ENCODE measurements at places on chromosomes 7 and 10.
A peak's percentile ranks its signal among the peaks of the same experiment; 100 is the strongest.

- DNase-seq = no peak
These were observed 9.1 kb downstream of the ZMIZ2 start for GRCh38 chr7:44757739-44758138.

- no peak for DNase-seq
These were observed 256.4 kb downstream of the KIAA1217 start for GRCh38 chr10:24465124-24465874.

- no peak for DNase-seq
These were observed 55.1 kb upstream of the PTPN12 start for GRCh38 chr7:77482015-77482414.

DNA sequence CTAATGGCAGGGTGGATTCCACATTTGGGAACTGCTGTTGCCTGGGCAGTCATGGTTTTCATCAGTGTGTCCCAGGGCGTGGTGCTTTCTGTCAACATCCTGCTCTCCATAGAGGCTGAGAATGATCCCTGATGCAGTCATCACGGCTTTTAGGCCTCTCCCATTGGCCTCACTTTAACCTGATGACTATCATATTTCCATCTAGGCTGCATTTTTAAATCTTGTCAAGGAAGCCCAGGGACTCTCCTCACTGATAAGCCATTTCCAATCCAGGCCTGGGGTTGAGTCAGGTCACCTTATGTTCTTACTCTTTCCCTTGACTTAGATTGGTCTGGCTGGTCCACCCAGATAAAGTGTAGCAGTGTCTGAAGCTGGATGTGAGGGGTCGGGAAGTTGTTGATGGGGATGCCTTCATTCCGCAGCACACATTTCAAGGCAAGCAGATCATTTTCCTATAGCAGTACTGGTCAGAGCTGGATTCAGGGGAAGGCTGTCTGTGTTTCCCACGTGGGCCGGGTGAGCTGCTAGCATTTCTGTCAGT is 177.0 kb downstream of the AUTS2 start:
- no peak for DNase-seq

- DNase-seq = no peak
These were observed 90.0 kb downstream of the NRP1 start for GRCh38 chr10:33244354-33244967.

DNA sequence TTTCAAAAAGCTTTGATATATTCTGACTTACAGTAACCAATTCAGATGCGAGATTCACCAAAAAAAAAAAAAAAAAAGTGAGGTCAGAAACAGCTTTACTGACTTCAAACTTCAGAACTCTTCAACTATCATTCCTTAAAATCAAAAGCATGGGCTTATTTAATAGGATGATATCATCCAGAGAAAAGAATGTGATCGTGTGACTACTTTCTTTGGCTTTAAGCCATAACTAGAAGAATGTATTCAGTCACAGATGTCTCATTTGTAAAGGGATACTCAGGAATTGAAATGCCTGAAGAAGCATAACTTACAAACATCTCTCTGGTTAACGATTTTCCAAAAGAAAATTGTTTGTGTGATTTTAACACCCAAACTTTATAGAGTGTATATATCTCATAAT is 11.5 kb downstream of the TPK1 start:
- no peak for DNase-seq

DNA sequence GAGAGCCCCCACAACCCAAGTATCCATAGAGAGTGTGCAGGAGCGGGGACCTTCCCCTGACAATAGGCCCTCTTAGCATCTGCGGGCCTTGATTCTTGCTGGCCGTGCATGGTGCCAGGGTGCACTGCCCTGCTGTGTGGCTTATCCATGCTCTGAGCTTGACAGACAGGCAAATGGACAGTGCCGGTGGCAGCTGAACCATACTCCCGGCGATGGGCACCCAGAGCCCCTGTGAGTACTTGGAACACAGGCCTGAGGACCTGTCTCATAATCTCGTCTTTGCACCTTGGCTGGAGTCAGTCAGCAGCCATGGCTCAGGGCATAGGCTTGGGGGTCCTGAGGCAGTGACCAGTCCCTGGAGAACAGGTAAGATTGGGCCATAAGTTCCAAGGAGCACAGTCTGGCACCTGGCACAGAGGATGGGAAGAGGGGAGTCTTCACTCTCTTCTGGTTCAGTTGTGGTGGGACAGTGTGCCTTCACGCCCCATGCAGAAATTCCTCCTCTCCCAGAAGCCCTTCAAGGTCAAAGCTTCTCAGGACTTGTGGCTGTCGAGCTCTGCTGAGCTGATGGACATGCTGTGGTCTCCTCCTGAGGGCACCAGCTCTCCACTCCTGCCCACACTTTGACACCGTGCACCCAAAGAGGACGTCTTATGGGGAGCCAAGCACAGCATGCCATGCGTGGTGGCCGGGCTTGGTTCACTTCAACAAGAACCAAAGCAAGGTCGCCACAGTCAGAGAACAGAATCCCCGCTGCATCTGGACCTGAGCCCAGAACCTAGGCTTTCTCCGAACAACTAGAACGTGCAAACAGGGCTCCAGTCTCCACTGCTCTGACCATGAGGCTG is 59.4 kb upstream of the CAMK2B start:
- no peak for DNase-seq

GRCh38 chr7:50660040-50660829 is 95.0 kb upstream of the DDC start:
- no peak for DNase-seq

DNA sequence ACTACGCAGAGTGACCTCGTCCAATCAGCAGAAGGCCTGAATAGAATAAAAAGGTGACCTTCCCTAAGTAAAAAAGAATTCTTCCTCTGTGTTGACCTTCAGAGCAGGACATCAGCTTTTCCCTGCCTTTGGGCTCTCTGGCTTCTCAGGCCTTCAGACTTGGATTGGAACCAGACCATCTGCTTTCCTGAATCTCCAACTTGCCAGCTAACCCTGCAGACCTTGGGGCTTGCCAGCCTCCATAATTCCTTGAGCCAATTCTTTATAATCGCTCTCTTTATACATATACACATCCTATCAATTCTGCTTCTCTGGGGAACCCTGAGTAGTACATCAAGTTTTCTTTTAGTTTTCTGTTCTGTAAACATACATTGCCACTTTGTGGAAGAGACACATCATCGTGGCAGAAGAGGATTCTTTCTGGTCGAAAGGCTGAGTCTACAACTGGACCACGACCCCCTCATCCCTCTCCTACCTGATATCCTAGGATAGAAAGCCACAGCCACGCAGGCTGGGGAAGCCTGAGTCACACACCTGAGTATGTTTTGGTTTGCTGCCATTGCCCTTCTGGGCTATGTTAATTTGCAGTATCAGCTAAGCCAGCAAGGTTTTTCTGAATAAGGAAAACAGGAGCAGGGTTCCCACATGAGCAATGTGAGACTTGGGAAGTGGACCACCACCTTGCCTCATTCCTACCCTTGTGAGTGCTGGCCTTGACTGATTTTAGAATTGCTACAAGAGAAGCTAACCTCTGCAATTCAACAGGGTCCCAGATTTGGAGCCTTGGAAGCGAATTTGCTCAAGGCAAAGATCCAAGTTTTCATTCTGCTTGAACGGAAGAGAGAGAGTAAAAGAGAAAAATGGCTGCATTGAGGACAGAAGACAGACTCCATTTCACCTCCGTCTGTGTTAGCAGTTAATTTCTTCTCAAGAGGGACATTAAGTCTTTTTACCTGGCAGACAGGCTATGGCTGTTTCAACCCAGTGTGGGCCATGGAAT is 445.2 kb upstream of the FZD8 start:
- DNase-seq = no peak

DNA sequence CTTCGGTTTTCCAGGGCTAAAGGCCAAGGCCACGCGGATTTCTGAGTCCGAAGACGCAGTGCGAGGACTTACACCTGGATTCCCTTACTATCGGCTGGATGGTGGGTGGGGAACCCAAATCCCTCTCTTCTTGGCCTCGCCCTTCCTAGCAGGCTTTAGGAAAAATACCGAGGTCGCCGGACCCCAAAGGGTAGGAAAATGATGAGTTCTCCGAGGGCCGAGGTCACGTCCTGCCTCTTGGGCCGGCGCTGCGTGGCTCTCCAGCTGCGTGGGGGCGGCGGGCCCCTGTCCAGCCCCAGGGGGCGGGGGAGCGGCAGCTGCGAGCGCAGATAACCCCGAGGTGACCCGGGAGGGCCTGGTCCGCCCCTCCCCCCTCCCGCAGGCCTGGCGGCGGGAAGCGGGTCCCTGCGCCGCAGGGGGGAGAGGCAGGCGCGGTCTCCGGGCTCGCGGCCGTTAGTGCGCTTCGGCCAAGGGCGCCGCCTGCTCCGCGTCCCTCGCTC is 805 bp upstream of the HMX3 start:
- DNase-seq = no peak

GRCh38 chr10:72077275-72077990 is 10.9 kb downstream of the SPOCK2 start:
- no peak for DNase-seq

DNA sequence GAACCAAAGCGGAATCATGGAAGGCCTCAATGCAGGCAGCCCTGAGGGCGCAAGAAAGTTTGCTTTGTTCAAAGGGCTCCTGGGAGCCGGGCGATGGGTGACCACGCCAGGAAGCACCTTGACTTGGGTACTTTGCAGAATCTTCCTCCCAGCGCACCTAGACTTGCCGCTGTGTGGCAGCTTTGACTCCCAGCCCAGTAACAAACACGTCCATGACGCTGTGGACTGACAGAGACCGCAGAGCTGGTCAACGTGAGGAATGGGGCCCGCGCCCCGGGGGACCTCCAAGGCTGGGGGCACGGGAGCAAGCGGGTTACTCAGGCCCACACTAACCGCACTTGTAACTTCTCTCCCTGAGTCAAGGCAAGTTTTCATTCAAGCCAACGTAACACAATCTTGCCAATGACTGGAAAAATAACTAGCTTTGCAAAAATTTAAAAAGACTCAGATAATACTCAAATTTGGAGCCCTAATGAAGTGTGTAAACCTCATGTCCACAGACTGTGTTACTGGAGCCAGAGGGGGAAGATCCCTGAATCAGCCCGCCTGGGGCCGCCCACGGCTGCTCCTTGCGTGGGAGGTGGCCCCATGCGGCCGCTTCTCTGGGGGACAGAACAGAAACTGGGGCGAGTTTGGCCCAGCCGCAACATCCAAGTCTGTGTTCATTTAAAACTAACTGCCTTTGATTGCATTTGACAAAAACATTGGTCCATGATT is 130.8 kb downstream of the DNAJB6 start:
- peak; percentile 14 for DNase-seq

- DNase-seq = no peak
These were observed 415.4 kb downstream of the PLXNA4 start for GRCh38 chr7:132160611-132161532.

DNA sequence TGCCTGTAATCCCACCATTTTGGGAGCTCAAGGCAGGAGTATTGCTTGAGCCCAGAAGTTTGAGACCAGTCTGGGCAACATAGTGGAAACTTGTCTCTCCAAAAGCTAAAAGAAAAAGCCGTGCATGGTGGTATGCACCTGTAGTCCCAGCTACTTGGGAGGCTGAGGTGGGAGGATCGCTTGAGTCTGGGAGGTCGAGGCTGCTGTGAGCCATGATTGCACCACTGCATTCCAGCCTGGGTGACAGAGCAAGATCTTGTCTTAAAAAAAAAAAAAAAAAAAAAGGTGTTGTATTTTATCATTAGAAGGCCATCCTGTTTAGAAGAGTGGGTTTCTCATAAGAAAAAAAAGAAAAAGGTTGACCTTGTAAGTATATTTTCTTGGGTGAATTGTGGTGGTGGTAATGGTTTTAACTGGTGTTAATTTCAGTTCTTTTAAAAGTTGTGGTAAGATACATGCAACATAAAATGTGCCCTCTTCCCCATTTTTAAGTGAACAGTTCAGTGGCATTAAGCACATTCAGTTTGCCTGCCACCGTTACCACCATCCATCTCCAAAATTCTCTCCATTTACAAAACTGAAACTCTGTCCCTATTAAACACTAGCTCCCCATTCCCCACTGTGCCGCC is 34.7 kb downstream of the GRIFIN start:
- DNase-seq = no peak

GRCh38 chr10:99854860-99855259 is 72.4 kb downstream of the ABCC2 start:
- peak; percentile 23 for DNase-seq

GRCh38 chr10:43219848-43220247 is 47.0 kb downstream of the RASGEF1A start:
- no peak for DNase-seq

GRCh38 chr10:44178856-44179255 is 206.0 kb downstream of the CXCL12 start:
- no peak for DNase-seq

GRCh38 chr7:78006063-78006755 is 207.6 kb downstream of the PHTF2 start:
- DNase-seq = no peak

DNA sequence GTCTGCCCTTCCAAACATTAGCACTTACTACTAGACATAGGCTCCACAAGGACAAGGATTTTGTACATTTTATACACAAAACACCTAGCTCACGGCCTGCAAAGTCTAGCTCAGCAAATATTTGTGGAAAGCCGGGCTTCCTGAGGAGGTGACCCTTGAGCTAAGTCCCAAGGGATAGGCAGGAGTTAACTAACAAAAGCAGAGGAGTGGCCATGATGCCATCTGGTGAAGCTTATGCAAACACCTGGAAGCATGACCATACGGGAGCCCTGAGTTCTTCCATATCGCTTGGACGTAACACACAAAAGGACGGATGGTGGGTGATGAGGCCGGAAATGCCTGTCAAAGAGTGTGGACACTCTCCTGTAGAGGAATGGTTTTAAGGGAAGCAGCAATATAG is 25.9 kb upstream of the YAE1 start:
- no peak for DNase-seq

DNA sequence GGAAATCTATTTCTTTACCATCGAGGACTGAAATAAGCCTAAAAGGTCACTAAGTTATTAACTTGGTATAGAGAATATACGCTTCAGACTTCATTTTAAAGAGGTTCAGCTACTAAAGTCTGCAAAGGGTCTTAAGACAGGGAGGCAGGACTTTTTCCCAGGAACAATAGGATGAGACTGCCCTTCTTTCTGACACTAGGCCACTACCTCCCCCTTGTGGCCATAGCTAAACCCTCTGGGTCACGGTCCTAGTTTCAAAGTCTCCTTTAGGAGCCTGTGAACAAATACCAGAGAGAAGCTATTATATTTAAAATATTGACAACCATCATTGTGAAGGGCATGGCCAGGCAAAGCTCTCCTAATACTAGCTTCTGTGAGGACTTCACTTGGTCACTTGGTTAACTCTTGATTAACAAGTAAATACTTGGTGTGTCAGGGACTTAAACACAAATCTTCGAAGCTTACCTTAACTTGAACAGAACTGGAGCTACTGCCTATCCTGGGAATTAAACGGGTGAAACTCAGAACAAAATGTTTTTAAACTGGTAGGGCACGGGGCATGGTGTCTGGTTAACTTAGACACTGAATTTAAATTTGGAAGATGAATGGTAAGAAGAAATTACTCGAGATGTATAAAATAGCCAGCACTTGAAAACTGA is 75.6 kb downstream of the CCDC6 start:
- peak; percentile 72 for DNase-seq

DNA sequence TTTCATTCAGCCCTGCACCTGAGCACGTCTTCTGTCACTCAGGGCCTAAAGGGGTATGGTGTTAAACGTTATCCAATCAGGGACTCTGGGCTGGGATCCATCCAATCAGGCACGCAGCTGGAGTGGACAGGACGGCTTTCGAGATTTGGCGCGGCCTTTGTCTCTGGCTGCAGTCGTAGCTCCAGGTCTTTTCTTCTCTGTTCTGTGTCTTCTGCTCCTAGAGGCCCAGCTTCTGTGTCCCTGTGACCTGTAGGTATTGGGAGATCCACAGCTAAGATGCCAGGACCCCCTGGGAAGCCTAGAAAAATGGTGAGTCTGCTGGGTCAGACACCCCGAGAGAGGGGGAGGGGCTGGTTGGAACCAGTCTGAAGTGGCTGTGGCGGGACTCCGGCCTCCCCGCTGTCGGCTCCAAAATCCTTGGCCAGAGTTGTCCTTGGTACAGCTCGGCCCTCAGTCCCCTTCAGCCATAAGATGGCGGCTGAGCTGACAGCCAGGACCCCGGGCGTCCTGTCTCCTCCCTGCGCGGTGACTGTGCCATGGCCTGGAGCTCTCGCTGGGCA is 11.7 kb upstream of the ZNF680 start:
- no peak for DNase-seq

Measured in Kasumi-1 (cell line).